ENCODE measurements at places on chromosomes 2 and 18.

DNA sequence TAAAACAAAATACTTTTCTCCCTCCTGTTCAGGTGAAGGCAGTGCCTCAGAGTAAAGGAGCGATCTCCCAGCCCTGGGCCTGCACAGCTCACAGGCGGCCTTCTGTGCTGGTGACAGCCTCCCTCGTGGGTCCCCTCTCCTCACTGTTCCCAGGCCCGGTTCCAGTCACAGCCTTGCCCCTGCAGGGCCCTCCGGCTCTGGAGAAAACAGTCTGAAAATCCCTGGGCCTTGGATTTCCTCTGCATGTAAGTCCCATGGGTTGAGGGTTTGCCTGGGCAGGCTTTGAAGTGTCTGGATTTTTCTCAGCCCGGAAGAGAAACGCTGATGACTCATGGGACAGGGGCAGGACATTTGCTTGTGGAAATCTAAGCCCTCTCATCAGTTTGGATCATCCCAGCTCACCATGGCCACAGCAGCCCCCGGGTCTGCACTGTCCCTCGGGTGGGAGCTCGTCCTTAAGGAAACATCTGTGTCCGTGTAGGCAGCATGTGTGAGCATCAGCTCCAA lies 186.1 kb upstream of the RAB12 start:
- DNase-seq, result no peak

- DNase-seq, result no peak
Measured at GRCh38 chr18:5673616-5674015, 129.8 kb upstream of the EPB41L3 start.

GRCh38 chr2:190545555-190546385 lies 11.2 kb upstream of the NEMP2 start:
- DNase-seq, result no peak

- no peak for DNase-seq
Measured at GRCh38 chr2:2260696-2261268, 70.3 kb downstream of the MYT1L start.

GRCh38 chr2:2567776-2568175 lies 236.7 kb upstream of the MYT1L start:
- DNase-seq, result no peak

GRCh38 chr2:33287507-33288005 lies 188.9 kb upstream of the RASGRP3 start:
- no peak for DNase-seq

- no peak for DNase-seq
Measured at GRCh38 chr2:105327690-105328089, 1.8 kb downstream of the TGFBRAP1 start.

GRCh38 chr18:6920099-6920955 lies 190.8 kb downstream of the ARHGAP28 start:
- no peak for DNase-seq

GRCh38 chr2:2324565-2325101 lies 6.4 kb downstream of the MYT1L start:
- no peak for DNase-seq

DNA sequence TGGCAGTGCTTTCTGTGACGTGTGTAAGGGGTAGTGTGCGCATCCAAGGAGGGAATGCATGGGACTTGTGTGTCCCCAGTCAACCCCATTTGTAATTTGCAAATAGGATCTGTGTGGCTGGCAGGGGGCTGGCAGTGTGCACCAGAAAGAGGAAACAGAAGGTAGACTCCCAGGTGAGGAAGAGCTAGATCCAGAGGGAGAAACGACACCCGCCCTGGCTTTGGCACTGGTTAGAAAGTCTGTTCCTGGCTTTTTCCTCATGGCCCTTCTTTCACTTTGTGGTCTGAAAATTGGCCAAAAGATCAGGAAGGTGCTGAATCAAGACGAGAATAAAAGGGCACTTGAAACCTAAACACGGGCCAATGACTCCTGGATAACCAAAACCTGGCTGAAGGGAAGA lies 33.3 kb downstream of the PRKCE start:
- DNase-seq, result no peak

DNA sequence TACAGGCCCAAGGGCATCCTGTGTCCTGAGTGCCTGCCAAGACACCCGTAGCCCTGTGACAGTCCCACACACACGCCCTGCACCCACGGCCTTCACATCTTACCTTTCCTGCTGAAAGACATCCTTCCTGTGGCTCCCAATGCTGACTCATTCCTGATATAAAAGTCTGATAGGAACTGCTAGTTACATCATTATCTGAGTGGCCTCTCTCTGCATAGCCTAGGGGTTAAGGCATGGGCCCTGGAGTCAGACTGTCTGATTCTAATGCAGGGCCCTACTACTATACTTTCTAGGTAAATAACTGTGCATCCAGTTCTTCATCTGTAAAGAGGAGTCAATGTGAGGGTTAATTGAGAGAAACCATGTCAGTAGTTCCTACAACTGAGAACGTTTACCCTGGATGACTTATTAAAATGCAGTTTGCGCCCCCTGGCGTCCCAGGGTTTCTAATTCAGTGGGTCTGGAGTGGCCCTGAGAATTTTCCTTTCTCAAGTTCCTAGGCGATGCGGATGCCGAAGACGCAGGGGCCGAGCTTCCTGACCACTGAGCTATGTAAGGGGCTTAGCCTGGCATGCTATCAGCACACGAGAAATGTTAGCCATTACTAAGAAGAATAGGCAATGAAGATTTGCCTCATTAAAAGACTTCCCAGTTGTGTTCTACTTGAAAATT lies 6.0 kb upstream of the GPR45 start:
- DNase-seq, result peak; percentile 81

- DNase-seq, result no peak
Measured at GRCh38 chr18:6559296-6559695, 144.6 kb upstream of the L3MBTL4 start.

- peak; percentile 69 for DNase-seq
Measured at GRCh38 chr2:201363857-201364560, 6.9 kb upstream of the FLACC1 start.

- DNase-seq, result peak; percentile 77
Measured at GRCh38 chr2:64945973-64946768, 43.0 kb upstream of the SLC1A4 start.

GRCh38 chr2:36318547-36318946 lies 37.0 kb upstream of the CRIM1 start:
- no peak for DNase-seq

- DNase-seq, result no peak
Measured at GRCh38 chr2:161230959-161231358, 70.7 kb downstream of the TANK start.

GRCh38 chr2:127647242-127648190 lies 1.6 kb downstream of the GPR17 start:
- DNase-seq, result no peak

- no peak for DNase-seq
Measured at GRCh38 chr18:68148863-68149262, 566.0 kb downstream of the TMX3 start.

- no peak for DNase-seq
Measured at GRCh38 chr2:101340141-101340551, 31.6 kb upstream of the RNF149 start.

DNA sequence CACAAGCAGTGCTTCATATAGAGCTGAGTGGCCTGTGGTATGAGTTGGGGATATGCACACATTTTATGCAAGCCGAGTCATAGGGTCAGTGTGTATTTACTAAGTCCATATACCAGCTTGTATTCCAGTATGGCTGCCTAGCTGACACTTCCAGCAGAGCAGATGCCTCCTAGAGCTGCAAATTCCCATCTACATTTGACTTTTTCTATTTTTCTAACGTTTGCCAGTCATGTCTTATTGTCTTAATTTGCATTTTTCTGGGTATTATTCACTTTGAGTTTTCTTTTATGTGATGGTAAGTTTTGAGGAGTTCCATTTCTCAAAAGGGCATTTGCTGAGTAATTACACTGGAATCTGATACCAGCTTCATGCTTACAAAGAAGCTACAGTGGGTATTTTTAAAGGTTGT lies 334.5 kb upstream of the CDH2 start:
- no peak for DNase-seq

DNA sequence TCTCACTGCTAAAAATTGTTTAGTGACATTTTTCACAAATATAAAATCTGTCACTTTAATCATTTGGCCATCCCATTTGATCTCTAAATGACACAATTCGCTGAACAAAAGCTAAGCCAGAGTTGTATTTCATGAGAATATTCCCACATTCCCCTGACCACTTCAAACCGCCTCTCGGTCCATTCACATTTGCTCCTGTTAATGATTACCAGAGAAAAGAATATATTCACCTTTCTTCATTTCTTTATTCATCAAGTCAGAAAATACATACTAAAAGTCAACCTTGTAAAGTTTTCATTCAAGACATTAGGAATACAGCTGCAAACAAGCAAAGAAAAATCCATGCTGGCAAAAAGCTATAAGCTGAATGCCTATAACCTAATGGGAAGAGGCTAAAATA lies 225.5 kb downstream of the DOK6 start:
- DNase-seq, result no peak

DNA sequence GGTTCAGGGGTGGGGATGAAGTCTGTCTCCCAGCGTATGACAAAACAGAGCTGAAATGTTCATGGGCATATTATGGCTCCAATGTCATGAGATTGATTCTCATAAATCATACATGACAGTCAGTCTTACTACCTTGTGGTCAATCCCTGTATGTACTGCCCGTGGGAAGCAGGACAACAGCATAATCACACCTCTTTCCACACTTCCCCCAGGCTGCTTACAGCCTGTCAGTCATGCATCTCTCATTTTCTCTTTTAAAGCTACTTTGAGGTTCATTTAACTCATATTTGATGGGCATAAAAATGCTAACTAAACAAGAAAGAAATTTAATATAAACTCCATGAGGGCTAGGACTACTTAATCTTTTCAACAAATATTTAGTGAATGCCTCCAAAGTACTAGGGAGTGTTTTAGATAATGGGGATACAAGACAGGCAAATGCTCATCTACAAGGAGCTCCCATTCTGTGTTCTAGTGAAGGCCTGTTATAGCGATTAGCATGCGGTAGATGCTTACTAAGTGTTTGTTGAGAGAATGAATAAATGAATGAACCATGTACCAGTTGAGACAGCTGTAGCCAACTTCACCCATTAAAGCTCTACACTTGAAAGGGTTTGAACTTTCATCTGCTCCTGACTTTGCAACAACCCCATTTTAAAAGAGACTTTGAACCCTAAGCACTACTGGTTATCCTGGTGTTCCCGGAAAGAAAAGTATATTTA lies 89.1 kb downstream of the ALPK2 start:
- DNase-seq, result no peak

DNA sequence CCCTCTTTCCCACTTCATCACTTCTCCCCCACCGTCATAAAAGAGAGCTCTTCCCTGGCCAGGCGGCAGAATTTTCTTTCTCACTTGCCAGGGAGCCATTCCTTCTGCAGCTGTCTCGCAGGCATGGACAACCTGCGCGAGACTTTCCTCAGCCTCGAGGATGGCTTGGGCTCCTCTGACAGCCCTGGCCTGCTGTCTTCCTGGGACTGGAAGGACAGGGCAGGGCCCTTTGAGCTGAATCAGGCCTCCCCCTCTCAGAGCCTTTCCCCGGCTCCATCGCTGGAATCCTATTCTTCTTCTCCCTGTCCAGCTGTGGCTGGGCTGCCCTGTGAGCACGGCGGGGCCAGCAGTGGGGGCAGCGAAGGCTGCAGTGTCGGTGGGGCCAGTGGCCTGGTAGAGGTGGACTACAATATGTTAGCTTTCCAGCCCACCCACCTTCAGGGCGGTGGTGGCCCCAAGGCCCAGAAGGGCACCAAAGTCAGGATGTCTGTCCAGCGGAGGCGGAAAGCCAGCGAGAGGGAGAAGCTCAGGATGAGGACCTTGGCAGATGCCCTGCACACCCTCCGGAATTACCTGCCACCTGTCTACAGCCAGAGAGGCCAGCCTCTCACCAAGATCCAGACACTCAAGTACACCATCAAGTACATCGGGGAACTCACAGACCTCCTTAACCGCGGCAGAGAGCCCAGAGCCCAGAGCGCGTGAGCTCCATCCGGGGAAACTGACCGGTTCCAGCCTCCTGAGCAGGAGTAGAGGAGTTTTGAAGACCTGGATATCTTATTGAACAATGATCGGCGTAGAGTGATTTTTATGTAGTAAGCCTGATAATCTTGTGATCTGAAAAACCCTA lies at the start of gene MSGN1:
Gene MSGN1 (plus strand): TSS at position 65 of the 850 bp plus-strand sequence. CDS start 59 bp downstream, at position 124.
- DNase-seq, result no peak

GRCh38 chr18:76687304-76687962 lies 134.9 kb upstream of the ZNF236 start:
- no peak for DNase-seq

- no peak for DNase-seq
Measured at GRCh38 chr2:138494265-138494966, 7.2 kb upstream of the SPOPL start.

- no peak for DNase-seq
Measured at GRCh38 chr2:239275847-239276831, 124.7 kb downstream of the HDAC4 start.

DNA sequence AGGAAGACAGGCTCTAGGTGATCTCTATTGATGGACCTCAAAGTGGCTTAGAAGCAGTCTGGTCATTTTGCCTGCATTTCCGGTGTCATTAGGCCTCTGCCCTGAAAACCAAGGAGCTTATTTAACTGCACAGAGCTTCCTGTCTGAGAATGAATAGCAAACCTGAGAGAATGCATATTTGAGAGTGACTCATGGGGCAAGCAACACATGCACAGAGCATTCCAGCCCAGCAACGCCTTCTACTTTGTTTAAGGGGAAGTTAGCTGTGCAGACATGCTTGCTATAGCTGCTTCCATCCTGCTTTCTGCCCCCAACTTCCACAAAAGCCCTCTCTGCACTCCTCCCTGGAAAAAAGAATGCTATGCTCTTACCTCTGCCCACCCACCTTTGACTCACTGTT lies 232.8 kb downstream of the GRB14 start:
- DNase-seq, result no peak

GRCh38 chr2:77387324-77387723 lies 134.9 kb downstream of the LRRTM4 start:
- DNase-seq, result no peak

DNA sequence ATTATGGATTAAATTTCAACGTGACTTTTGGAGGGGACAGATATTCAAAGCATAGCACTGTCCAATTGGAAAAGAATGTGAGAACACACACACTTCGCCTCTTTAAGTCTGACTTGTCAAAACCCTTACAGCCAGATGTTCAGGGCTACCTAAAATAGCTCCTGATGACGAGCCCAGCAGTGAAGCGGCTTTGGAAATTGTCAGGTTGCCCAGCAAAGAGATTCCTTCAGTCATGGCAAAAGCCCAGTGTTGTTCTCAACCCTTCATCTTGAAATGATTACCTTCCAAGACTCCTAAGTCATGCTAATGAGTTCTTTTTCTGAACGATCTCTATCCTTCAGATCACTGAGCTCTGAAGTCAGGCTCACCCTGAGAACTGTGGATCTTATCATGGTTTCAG lies 436.6 kb downstream of the LRATD1 start:
- no peak for DNase-seq

GRCh38 chr2:118698564-118698963 lies 148.9 kb downstream of the EN1 start:
- no peak for DNase-seq

All from B cell (primary cell).